ENCODE measurements at places on chromosomes 4 and X.

- no peak for DNase-seq
Observed at GRCh38 chr4:145207934-145208333, 27.5 kb upstream of the OTUD4 start.

- DNase-seq, result no peak
Observed at GRCh38 chrX:82141942-82142341, 940.0 kb downstream of the SH3BGRL start.

DNA sequence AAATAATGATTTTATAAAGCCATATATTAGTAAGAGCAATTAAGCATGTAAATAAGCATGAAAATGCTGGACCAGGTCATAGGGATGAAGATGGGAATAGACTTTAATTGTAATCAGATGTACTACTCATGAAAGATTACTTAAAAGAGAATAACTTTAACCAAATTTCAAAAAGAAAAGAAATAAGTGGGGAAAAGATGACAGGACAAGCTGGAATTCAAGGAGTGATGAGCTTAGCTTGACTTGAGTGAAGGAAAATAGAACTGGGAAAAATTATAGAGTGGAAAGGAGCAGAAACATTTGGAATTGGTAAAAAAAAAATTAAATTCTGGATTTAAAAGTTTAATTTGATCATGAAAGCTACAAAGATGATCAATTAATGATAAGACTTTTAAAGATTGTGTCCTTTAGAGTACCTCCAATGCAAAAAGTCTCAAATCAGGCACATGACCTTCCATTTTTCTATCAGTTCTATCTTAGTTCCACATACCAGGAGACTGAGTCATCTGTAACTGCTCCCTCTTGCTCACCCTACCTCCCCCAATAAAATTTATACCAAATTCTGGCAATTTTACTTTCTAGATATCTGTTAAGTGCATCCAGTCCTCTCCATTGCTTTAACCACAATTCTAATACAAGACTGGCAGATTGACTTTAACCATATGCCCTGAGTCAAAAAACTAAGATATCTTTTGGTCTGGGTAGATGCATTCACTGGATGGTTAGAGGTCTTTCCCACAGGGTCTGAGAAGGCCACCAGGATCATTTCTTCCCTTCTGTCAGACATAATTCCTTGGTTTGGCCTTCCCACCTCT, 56.4 kb upstream of the SLIT2 start:
- no peak for DNase-seq

DNA sequence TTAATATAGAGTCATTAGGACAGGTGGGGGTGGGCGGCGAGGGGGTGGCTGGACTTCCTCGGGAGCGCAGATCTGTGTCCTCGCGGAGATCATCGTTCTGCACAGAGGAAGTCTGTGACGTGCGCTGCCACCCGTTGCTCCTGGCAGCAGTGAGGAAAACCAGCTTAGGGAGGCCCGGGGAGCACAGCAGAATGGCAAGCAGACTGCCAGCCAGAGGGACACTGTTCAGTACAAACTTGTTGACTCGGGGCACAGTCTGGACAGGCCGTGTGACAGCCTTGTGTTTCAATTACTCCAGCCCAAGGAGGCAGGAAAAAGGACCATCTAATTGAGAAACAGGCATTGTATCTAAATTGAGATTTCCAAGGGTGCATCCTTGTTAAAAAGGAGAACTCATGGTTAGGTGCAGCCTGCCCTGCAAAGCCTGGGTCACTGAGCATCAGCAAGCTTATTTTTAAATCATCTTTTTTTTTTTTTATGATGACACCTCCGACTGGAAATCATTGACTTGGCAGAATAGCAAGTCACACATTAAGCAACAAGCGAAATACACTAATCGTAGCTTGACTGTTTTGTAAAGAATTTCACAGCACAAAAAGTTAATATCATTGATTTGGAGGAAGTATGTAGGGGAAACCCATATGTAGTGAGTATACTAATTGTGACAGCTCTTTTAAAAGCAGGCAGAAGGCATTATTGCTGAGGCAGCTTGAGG, 512.0 kb upstream of the FAT1 start:
- no peak for DNase-seq

GRCh38 chrX:109294097-109294814, 187.6 kb downstream of the GUCY2F start:
- no peak for DNase-seq

GRCh38 chr4:175635546-175635945, 176.5 kb downstream of the GPM6A start:
- no peak for DNase-seq

GRCh38 chr4:26842911-26843310, 17.7 kb upstream of the STIM2 start:
- DNase-seq, result no peak

DNA sequence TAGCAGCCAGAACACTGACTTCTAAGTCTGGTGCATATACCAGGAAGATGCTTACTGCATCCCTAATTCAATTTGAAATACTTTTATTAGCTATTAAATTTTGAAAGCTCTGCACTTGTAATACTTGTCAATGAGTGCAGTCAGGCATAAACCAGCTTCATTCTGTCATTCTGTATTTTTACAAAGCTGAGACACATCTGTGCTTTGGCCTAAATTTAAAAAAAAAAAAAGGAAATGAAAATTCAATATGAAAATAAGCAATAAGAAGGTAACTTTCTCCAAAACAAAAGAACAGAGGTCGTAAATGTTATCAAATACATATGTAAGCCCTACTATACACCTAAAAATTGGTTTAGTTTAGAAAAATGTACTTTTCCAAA, 7.0 kb downstream of the SMIM14 start:
- DNase-seq, result no peak

GRCh38 chr4:53654300-53654758, 63.0 kb upstream of the LNX1 start:
- no peak for DNase-seq

DNA sequence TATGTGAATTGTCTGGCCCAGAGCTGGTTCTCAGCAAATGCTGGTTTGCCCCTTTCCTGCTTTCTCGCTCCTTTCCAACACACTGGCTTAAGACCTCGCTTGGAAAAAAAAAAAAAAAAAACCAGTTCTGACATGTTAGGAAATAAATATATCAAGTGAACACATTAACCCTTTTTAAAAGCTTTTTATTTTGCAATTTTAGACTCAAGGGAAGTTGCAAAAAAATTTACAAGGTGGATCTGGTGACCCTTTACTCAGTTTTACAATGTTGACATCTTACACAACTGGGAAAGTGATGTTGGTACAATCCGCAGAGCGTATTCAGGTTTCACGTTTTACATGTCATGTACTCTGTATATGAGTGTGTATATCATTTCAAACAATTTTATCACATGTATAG, 100.1 kb downstream of the RTL5 start:
- no peak for DNase-seq

GRCh38 chr4:77877771-77878565, 15.3 kb downstream of the MRPL1 start:
- no peak for DNase-seq

GRCh38 chrX:14352511-14352910, 176.8 kb upstream of the GLRA2 start:
- DNase-seq, result no peak

DNA sequence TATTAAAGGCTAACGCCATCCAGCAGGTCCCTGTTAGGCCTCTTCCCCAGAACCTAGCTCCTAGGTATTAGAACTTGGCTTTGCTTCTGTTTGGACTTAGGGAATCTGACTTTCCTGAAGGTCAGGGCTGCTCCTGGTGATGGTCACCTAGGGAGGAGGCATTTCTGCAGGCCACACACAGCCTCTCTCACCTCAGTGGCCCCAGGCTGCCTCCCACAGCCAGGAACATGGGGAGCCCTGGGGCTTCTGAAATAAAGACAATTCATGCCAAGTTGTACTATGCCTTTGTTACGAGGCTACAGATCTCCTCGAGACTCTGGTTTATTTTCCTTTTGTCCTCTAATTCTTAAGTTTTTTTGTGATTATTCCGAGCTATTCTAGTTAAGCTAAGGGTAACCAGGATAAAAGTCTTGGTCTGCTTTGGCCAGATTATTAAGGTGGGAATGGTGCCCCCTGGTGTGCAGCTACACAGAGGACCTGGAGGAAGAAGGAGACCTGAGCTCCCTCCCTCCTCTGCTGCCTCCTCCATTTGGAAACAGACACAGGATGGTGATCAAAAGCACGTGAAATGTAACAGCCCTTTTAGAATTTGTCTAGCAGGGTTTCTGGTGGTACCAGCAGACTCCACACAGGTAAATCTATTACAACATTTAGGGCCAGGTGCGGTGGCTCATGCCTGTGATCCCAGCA, 131.0 kb downstream of the DCLK2 start:
- DNase-seq, result no peak

DNA sequence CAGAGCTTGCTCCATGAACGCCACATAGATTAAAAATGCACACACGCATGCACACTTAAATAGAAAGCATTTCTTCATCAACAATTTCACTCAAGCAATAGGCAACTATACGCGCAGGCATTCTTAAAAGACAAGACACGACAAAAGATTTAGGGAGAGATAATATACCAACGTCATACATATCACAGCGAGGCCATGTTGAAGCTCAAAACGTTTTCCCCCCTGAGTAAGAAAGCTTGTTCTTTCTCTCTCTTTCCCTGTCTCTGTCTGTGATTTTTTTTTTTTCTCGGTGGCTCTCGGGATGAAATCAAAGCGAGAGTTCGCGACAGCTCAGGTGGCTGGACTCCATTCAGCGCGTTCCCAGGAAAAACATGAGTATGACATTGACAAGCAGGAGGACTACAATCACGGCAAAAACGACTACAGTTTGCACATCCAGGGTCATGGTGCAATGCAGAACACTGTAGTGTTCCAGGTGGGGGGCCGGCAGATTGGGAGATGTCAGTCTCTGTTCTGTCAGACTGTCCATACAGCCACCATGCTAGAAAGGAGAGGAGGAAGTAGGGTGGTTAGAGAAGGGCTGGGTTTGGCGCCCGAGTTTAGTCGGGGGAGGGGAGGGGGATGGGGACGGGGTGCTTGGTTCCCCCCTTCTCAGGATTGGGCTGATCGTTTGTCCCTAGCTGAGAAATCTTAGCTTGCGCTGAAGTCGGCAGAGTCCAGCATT, 30.7 kb downstream of the ARHGEF9 start:
- DNase-seq, result no peak

DNA sequence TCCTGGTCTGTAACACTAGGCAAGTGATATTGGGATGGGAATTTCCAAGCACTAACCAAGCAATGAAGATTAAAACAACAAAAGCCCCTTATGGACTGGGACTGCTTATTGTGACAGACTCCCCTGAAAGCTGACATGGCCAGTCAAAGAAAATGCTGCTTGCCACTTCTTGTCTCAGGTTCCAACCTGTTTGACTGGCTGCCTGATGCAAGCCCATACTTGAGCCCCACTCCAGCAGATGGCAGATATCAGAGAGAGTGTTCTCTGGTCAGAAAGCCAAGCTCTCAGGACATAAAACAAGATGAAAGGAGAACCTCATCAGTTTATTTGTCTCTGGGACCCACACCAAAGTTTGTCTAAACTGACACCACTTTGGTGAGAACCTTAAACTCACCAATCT, 15.5 kb upstream of the IGBP1 start:
- DNase-seq, result no peak

DNA sequence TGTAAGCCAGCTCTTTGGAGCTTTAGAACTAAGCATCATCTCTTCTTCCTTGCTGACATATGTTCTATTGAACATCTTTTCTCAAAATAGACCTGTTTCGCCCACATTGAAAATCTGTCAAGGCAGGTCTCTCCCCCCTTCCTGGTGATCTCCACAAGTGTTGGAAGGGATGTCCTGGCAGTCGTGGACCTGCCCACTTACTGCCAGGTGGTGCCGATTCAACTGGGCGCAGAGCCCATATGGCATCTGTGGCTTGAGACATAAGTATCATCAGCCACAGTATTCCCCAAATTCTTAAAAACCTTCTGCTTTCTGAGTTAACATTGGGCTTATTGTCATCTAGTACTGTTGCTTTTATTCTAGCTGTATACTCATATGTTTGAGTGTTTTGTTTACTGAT, 969.3 kb upstream of the FTHL17 start:
- DNase-seq, result no peak

- DNase-seq, result no peak
Observed at GRCh38 chr4:99402765-99403164, 32.4 kb downstream of the ADH7 start.

DNA sequence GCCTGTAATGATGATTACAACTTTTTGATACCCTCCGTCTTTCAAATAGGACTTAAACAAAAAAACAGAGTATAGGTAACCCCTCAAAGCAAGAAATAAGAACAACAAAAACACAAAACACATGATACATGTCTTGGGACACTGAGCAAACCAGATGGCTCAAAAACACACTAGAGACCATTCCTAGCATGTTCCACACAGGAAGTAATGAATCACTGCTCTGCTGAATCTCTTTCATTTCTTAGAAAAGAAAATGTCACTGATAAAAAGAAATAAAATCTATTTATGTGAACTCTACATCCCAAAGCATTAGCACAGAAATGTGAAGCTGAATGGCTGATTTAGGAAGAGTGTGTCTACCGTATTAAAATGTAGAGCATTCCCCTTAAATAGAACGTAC, 134.5 kb upstream of the IL15 start:
- no peak for DNase-seq

DNA sequence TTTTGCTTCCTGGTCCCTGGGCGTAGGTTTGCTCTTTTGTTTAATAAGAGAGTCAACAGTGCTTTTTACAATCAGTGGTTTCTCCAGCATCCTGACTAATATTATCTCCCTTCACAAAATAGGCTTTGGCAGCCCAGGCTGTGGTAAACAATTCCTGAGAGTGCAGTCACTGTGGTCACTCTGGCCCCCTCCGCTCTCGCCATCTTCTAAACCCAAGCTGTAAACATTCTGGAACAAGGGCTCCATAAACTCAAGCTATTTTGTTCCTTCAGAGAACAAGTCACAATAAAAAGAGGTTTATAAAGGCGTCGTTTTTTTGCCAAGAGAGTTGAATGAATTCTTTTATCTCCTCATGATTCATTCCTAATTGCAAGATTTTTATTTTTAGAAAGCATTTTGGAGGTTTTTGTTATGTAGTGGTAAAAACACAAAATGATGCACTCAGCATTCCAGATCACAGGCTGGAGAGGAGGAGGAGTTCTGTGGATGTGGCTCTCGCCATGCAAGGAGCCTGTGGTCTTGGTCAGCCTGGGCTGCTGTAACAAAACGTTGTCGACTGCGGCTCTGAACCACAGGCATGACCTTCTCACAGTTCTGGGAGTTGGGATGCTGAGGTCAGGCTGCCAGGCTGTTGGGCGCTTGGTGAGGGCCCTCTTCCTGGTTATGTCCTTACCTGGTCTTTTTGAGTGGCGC, 486.4 kb upstream of the FAT1 start:
- no peak for DNase-seq

GRCh38 chrX:107470198-107470597, 20.7 kb downstream of the FRMPD3 start:
- DNase-seq, result no peak

- peak; percentile 5 for DNase-seq
Observed at GRCh38 chrX:68196939-68197791, 236.1 kb downstream of the OPHN1 start.

DNA sequence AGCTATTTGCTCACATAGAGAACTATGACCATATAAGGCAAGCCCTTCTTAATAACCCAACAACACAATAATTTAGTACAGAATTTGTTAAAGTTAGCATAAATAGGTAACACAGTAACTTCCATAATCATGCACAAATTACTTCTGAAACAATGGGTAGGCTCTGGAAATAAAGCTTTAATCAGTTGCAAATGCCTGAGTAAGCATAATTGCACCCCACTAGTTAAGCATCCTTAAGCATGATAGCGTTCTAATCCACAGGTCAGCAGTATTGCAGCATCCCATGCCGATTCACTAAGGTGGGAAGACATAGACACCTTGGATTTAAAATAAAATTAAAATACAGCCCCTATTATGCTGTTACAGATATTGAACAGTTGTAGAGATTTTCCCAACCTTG, 161.7 kb downstream of the DHX15 start:
- no peak for DNase-seq
